ENCODE measurements at places on chromosomes 11 and 22. TPM values are rescaled to one million over a fixed set of nuclear protein-coding genes. Genes with fewer than 3 reads are reported as not detected.

The PHETA2 gene
- not detected for total RNA-seq

The SCGB2A2 gene
- total RNA-seq = not detected

The CNTF gene
- 1.2 TPM for total RNA-seq

The KRTAP5-11 gene
- not detected for total RNA-seq

The IGSF9B gene
- total RNA-seq = 1.8 TPM

The SYT12 gene
- total RNA-seq = 13.3 TPM

The LDHAL6A gene
- total RNA-seq = not detected

The TEX12 gene
- not detected for total RNA-seq

The DEFB131B gene
- not detected for total RNA-seq

The PANX3 gene
- total RNA-seq = not detected

The ANO1 gene
- total RNA-seq = 1.4 TPM
